ENCODE measurements at places on chromosomes 11 and 22.

GRCh38 chr11:95884802-95885201, 39.1 kb downstream of the MTMR2 start:
- no peak for DNase-seq

DNA sequence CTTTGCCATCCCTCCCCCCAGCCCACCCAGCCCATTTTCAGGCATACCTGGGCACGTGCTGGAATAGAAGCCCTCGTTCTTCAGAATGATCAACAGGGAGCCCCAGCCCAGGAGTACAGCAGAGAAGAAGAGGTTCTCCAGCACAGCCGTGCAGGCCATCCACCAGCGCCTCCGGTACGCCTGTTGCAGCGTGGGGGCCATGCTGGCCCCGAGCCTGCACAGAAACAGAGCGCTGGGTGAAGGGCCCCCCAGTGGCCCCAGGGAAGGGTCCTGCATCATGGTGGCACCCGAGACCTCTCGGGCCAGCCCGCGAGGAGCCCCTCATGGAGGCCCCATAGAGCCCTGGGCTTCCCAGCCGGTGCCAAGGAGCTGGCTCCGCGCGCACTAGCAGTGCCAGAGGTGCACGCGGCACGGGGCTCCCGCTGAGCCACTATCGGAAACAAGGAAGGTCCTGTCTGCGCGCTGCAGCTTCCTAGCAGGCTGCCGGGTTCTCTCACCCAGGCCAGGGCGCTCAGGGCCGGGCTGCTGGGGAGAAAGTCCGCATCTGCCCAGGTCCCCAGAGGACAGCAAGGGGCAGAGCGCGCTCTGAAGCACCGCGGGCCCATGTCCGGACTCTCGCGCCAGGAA, 1.5 kb downstream of the SLC43A1 start:
- DNase-seq: no peak

DNA sequence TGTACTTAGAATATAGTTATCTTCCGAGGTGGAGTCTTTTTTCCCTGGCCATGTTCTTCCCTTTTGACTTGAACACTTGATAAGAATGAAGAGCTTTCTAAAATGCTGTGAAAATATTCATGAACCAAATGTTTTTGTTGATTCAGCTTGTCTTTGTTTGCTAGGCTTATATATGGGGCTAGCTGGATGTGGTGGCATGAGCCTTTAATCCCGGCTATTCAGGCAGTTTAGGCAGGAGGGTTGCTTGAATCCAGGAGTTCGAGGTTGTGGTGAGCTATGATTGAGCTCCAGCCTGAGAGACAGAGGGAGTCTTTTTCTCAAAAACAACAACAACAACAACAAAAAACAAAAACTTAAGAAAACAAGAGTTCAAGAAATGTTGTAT, 23.1 kb downstream of the CBL start:
- DNase-seq: no peak

DNA sequence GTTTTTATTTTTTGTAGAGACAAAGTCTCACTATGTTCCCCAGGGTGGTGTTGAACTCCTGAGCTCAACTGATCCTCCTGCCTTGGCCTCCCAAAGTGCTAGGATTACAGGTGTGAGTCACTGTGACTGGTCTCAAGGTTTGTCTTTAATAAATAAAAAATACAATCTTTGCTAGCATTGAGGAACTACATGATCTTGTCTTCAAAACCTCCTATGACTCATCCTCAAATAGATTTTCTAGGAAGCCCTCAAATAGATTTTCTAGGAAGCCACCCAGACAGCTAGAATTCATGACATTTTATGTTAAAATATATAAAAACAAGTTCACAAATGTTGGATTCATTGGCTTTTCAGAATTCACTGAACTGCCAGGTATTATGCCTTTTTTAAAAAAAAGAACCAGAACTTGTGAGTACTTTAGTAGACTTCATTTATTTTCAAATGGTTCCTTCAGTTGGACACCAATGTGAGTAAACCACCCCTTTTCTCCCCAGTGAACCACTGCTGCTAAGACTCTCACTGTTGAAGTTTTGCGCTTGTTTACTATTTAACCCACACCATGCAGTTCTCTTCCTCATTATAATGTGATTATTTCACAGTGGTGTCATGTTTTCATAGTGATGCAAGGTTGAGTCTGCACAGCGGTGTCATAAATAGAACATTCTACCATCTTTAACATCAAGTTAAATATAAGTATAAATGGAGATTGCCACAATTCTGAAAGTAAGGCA, 303.9 kb downstream of the CASP12 start:
- no peak for DNase-seq

Data from stimulated activated CD4-positive, alpha-beta T cell treated with anti-CD3 and anti-CD28 coated beads, Interleukin-1b, Interleukin-23, amount 100 ng/mL, for 1 hour (primary cell).